ENCODE measurements at places on chromosomes 12 and 14. TPM values are rescaled to one million over a fixed set of nuclear protein-coding genes. Genes with fewer than 3 reads are reported as not detected.

Gene KCNC2
- not detected for total RNA-seq

Gene MIP
- total RNA-seq = not detected

Gene REM2
- not detected for total RNA-seq

Gene NDUFB1
- total RNA-seq = 511 TPM

Gene CACNA2D4
- total RNA-seq = 3.0 TPM

Gene LRTM2
- total RNA-seq = not detected

Gene KRT82
- not detected for total RNA-seq

Data from cardiac ventricle fibroblast (primary cell).